ENCODE measurements at places on chromosomes 13 and 19.

- DNase-seq = no peak
These were observed 21.0 kb upstream of the DPP9 start for GRCh38 chr19:4744451-4745174.

- DNase-seq = no peak
These were observed 292.2 kb downstream of the MZT1 start for GRCh38 chr13:72435251-72435650.

GRCh38 chr13:62331384-62331783 is 915.7 kb upstream of the PCDH20 start:
- DNase-seq = no peak

DNA sequence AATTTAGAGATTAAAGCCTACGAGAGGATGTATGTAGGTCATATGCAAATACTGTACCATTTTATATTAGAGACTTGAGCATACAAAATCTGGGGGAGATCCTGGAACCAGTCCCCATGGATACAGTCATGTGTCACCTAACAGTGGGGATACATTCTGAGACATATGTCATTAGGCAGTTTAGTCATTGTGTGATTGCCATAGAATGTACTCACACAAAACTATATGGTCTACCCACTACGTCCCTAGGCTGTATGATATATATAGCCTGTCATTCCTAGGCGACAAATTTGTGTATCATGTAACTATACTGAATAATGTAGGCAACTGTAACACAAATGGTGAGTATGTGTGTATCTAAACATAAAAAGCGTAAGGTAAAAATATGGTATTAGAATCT is 62.8 kb downstream of the WDFY2 start:
- DNase-seq = no peak

GRCh38 chr19:45403781-45404556 is 900 bp downstream of the PPP1R13L start:
- DNase-seq = no peak

DNA sequence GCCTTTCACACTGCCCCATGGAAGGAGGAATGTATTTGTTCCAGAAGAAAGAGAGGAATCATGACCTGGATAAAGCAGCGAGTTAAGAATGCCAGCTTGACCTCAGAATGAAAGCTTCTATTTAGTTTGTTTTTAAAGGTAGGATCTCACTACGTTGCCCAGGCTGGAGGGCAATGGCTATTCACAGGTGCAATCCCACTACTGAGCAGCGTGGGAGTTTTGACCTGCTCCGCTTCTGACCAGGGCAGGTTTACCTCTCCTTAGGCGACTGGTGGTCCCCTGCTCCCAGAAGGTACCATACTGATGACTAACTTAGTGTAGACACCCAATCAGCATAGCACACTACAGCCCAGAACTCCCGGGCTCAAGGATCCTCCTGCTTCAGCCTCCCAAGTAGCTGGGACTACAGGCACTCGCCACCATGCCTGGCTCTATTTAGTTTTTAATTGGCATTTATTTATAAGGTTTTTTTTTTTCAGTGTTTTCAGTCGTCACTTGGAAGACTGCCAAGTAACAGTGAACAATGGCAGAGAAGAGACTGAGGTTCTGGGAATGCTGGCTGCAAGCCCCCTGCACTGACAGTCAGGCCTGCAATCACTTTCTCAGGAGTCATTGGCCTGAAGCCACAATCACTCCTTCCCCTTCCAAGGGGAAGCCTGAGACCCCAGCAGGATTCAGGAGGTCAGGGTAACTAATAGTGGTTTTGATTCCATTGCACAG is 73.1 kb downstream of the EPS15L1 start:
- no peak for DNase-seq

DNA sequence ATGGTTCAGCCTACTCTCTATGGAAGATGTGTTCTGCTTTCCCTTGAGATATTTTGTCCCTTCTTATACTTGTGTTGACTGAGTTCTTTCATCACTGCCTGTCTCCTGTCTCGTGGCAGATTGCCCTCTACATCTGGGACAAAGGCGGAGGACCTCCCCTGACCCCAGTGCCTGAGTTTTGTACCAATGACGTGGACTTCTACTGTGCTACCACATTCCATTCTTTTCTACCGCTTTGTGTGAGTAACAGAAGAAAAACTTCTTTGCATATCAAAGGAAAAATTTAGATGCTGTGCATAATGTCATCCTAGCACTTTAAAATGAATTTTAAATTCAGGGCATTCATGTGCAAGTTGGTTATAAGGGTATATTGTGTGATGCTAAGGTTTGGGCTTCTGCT is 74.6 kb downstream of the B3GLCT start:
- peak; percentile 86 for DNase-seq

GRCh38 chr13:61954092-61954491 is 538.4 kb upstream of the PCDH20 start:
- DNase-seq = no peak

DNA sequence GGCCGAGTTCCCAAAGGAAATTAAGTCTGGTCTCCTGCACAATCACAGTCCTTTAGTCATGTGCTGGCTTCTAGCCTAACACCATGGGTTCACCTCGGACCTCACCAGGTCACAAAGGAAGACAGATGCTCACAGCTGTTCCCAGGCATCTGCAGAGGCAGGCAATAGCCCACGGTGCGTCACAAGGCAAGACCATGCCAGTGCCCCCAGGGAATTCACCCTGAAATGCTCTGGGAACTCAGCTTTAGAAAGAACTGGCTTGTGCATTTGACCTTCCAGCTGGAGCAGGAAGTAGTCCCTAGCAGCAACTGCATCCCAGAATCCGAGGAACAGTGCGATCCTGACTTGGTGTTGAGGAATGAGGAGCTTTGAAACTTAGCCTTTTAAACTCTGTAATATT is 96.8 kb upstream of the WASF3 start:
- DNase-seq = no peak

- DNase-seq = peak; percentile 33
These were observed 143.9 kb upstream of the ZNF536 start for GRCh38 chr19:30228113-30228834.

DNA sequence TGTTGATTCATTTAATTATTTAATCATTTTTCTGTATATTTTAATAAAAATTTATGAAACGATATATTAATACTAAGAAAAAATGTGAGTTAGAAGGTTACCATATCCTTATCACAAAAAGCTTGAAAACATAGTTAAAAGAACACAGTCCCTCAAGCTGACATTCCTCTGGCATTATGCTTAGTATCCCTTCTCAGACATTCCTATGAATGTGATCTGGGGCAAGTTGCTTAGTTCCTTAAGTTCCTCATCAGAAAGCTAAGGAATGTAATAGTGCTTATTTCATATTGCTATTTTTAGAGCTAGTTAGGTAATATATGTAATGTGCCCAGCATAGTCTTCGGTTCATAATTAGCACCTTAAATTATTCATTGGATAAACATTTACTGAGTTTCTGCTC is 122.8 kb downstream of the MTUS2 start:
- DNase-seq = no peak

- DNase-seq = peak; percentile 62
These were observed 22.0 kb upstream of the RB1 start for GRCh38 chr13:48281556-48281955.

GRCh38 chr13:89380101-89380500 is 1708.9 kb downstream of the SLITRK5 start:
- DNase-seq = no peak

DNA sequence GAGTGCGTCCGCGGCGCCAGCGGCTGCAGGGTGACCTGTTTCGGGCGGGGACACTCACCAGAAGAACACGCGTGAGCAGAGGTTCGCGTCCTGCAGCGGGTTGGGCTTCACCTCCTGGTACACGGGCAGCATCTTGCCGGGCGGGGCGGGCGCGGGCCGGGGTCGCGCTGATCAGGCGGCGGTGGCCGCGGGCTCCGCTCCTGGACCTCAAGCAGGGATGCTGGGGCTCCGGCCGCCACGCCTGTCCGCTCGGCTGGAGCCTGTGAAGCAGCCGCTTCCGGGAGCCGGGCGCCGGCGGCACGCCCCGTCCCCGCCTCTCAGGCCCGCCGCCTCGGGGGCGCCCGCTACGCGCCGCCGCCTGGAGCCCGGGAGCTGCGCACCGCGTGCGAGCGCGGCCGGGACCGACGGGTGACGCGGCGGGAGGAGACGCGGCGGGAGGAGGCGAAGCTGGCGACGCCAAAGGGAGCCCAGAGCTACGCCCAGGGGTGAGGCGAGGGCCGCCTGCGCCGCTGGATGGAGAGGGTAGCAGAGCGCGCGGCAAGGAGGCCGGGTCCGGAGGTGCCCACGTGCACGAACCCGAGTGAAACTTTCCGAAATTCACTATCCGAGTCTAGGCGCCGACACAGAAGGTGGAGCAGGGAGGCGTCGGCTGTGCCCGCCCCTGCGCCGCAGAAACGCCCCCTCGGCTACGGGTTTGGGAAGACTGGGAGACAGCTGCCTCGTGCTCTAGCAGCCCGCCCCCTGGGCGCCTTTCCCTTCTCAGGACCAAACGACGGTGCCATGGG is at the start of gene ABCC4:
TSS of gene ABCC4 (minus strand) at position 269 of the 785 bp plus-strand sequence. CDS start at position 132, 137 bp downstream.
- peak; percentile 82 for DNase-seq

GRCh38 chr13:112867301-112867711 is 101.7 kb upstream of the MCF2L start:
- DNase-seq = no peak

DNA sequence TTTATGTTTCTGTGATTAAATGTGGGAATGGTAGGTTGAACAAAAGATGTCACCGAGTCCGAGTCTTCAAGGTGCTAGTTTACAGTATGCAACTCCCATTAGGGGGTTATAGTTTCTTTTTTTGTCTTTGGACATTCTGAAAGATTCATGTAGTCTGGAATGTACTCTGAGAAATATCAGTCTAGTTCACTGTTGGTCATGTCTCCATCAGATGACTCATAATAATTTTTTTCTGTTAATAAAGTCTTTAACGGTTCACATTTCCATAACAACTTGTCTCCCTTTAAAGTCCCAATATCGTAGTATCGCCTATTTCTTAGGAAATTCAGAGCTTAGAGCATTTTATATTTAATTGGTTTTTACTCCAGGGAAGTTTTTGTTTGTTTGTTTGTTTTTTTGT is 13.5 kb upstream of the ESD start:
- DNase-seq = no peak

DNA sequence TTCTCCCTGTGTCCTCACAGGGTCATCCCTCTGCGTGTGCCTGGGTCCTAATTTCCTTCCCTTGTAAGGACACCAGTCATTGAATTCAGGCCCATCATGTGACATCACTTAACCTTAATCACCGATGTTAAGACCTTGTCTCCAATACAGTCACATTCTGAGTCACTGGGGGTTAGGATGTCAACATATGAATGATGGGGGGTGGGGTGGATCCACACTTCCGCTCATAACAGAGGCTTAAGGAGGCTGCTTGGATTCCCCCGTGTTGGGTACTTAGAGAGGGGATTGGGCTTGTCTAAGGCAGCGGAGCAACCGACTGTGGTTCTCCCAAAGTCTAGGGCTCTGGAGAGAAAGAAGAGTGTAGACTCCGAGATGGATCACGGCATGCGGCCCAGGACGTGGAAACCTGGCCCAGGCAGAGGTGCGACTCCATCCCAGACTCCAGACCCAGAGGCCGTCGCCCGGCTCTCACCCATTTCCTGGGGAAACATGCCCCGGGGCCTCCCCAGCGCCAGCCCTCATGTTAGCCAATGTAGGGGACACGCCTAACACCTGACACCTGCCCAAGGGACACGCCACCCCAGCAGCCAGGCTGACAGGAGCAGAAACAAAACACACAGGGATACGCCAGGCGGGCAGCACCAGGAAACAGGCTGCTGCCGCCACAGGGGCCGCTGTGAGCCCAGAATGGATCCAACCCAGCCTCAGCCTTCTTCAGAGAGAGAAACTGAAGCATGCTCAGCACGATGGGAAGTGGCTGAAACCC is 17.1 kb upstream of the IGLON5 start:
- DNase-seq = no peak

DNA sequence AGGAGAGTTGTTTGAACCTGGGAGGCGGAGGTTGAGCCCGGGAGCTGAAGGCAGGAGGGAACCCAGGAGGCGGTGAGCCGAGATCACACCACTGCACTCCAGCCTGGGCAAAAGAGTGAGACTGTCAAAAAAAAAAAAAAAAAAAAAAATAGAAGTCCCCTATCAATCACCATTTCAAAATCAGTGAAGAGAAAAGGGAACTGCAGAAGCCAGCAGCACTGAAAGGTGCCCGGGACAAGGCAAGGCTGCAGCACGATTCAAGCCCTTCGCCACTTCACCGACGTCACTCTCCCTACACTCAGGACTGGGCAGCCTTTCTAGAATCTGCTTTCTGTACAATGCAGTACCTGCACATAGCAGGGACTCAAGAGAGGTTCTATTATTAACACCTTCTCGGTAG is 21.9 kb upstream of the USP12 start:
- no peak for DNase-seq

DNA sequence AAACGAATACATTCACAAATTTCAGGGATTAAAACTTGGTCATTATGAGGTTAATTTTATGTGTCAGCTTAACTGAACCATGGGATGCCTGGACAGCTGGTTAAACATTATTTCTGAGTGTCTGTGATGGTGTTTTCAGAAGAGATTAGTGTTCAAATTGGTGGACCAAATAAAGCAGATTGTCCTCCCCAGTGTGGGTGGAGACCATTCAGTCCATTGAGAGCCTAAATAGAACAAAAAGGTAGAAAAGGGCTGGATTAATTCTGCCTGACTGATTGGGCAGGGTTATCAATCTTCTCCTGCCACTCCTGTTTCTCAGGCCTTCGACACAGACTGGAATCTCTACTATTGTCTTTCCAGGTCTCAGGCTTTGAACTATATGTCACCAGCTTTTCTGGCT is 203.8 kb upstream of the SLITRK6 start:
- DNase-seq = peak; percentile 99

DNA sequence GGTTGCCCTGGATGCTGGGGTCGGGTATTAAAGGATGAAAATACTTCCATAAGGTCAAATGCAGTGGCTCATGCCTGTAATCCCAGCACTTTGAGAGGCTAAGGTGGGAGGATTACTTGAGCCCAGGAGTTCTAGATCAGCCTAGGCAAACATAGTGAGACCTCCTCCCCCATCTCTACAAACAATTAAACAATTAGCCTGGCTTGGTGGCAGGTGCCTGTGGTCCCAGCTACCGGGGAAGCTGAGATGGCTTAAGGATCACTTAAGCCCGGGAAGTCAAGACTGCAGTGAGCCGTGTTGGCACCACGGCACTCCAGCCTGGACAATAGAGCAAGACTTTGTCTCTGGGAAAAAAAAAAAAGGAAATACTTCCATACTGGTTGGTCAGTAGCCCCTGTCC is 1.5 kb downstream of the KLK11 start:
- DNase-seq = no peak

GRCh38 chr19:5882421-5882968 is 12.2 kb upstream of the FUT5 start:
- no peak for DNase-seq

- peak; percentile 27 for DNase-seq
These were observed 55.8 kb upstream of the OBI1 start for GRCh38 chr13:78714717-78715116.

DNA sequence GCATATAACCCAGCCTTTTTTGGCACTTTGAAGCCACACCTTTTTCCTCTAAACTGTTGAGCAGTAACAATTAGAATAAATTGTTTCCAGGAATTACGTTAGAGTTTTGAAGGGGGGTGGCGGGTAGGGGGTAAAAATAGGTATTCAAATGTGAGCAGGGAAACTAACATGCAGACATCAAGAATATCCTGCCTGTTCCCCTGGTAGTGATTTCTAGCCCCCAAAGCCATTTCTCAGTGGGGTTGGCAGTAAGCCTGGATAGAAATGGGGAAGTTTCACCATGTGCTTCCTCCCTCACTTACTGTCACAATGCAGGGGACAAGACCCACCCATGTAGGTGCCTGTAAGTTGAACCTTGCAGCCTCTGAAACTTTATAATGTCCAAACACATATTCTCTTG is 3.8 kb downstream of the DOCK9 start:
- no peak for DNase-seq

All from HAP-1 (cell line).